Articular chondrocyte of knee joint (primary cell): ENCODE measurements at places on chromosomes 13 and 19. TPM values are rescaled to one million over a fixed set of nuclear protein-coding genes. Genes with fewer than 3 reads are reported as not detected.

Gene CEACAM16
- total RNA-seq: not detected in 2 replicates

Gene POGLUT2
- 18.2 and 18.8 TPM in 2 replicates for total RNA-seq

Gene ZNF536
- not detected in 2 replicates for total RNA-seq

Gene PLIN4
- 0.11 and 0.13 TPM in 2 replicates for total RNA-seq

Gene SIGLEC10
- not detected in 2 replicates for total RNA-seq

Gene SPC24
- 18.3 and 25.1 TPM in 2 replicates for total RNA-seq

Gene GARIN5A
- total RNA-seq: 0.78 TPM in 1 of 2 replicates, not detected in the other

Gene GRIN3B
- 0.13 and 0.65 TPM in 2 replicates for total RNA-seq

Gene RPS16
- 92.2 and 134 TPM in 2 replicates for total RNA-seq

Gene C19orf18
- total RNA-seq: 0.65 TPM in 1 of 2 replicates, not detected in the other

Gene ACP7
- total RNA-seq: not detected in 2 replicates

Gene TMEM190
- not detected in 2 replicates for total RNA-seq

Gene HRC
- not detected in 2 replicates for total RNA-seq

Gene UGGT2
- 71.1 and 72.3 TPM in 2 replicates for total RNA-seq

Gene OR4F17
- total RNA-seq: not detected in 2 replicates

Gene SYMPK
- total RNA-seq: 29.3 and 30.3 TPM in 2 replicates

Gene PRRG2
- 0.22 and 0.26 TPM in 2 replicates for total RNA-seq

Gene CTXN1
- total RNA-seq: 1.1 and 1.3 TPM in 2 replicates

Gene PRKCG
- not detected in 2 replicates for total RNA-seq

Gene DIAPH3
- total RNA-seq: 31.4 and 35.7 TPM in 2 replicates

Gene EID2B
- 2.8 and 3.3 TPM in 2 replicates for total RNA-seq

Gene VSTM2B
- total RNA-seq: not detected in 2 replicates

Gene FAM216B
- total RNA-seq: not detected in 2 replicates

Gene UBE2L5
- total RNA-seq: 0.78 TPM in 1 of 2 replicates, not detected in the other

Gene CYP2S1
- total RNA-seq: 0.11 TPM in 1 of 2 replicates, not detected in the other
